Forelimb muscle (tissue), 1 donor: ENCODE measurements at places on chromosomes 2 and 18.

DNA sequence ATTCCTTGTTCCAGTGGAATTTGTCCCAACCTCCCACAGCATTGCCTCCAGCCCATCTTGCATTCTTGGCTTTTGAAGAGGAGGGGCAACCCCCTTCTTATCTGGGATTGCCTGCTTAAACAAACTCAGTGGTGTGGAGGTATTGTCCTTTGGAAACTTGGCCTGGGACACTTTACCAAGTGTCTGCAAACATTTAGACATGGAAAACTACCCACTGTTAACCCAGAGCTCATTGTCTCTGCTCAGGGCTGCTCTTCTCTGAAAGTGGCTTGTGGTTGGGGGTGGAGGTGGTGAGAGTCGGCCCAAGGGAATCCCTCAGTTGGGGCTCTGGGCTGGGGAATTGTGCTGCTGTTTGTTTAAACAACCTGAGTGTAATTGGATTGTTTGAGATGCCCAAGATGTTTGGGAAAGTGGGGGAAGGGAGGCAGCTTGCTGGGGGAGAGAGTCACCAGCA lies 178.3 kb upstream of the GATA6 start:
- DNase-seq, result no peak

- no peak for DNase-seq
Observed at GRCh38 chr2:108587621-108588020, 53.4 kb downstream of the LIMS1 start.

DNA sequence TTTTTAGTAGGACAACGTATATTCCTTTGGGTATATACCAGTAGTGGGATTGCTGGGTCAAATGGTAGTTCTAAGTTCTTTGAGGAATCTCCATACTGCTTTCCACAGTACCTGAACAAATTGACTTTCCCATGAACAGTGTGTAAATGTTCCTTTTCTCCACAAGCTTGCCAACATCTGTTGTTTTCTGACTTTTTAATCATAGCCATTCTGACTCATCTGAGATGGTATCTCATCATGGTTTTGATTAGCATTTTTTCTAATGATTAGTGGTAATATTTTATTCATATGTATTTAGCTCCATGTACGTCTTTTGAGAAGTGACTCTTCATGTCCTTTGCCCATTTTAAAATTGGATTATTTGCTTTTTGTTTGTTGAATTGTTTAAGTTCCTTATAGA lies 58.4 kb upstream of the CERS6 start:
- no peak for DNase-seq

GRCh38 chr18:50190926-50191325 lies 4.0 kb downstream of the MYO5B start:
- DNase-seq, result no peak

DNA sequence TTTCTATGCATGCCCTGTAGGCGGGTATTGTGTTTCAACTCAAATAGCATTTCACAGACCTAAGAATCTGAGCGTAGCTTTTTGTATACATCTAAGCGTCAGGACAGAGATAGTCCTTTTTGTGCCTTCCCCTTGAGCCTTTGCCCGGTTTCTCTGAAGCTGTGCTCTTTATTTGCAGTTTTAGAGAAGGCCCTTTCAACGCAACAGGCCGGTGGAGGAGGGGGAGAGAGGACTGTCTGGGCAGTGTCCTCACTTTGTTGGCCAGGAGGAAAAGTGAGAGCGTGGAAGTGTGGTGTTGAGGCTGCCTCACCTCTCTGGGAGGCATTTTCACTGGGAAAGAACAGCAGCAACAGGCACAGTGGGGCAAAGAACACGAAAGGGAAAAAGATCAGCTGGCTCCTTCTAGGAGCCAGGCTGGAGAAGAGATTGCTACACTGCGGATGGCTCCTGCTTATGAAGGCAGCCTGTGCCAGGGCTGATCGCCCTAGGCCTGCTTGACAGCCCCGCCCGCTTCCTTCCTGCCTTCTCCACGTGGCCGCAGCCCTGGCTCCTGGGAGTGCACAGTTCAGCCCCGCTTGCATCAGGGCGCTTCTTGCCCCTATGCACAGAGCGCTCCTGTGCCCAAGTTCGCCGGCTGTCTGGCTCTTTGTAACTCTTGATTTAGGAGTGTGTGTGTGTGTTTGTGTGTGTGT lies 195.6 kb upstream of the POU3F3 start:
- DNase-seq, result no peak

- DNase-seq, result no peak
Observed at GRCh38 chr2:11651856-11652548, 18.0 kb downstream of the NTSR2 start.

- no peak for DNase-seq
Observed at GRCh38 chr2:109613081-109613921, 465 bp downstream of the SEPTIN10 start.

GRCh38 chr18:79504034-79504433 lies 108.3 kb downstream of the NFATC1 start:
- DNase-seq, result no peak

DNA sequence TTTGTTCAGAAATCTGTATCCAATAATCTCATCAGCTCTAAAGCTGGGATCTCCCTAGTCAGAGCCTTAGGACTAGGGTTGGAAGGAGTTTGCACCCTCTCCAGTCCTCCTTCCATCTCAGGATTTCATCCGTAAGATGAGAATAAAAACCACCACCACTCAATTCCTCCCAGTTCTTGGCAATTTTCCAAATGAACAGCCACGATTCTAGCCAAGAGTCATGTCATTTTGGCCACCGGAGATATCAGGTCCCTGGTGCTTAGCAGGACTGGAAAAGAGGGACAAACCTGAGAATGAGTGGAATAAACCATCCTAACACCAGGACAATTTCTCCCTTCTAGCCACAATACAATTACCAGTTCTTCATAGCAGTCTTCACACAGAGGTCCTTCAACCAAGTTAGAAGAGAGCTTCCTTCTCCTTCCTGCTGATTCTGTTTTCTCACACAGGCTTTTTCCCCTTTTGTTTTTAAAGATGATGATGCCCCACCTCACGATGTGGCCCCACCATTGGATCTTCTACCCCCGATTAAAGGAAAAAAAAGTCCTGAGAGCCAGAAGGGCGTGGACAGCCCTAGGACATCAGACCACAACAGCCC lies 36.2 kb downstream of the KIAA2012 start:
- no peak for DNase-seq

DNA sequence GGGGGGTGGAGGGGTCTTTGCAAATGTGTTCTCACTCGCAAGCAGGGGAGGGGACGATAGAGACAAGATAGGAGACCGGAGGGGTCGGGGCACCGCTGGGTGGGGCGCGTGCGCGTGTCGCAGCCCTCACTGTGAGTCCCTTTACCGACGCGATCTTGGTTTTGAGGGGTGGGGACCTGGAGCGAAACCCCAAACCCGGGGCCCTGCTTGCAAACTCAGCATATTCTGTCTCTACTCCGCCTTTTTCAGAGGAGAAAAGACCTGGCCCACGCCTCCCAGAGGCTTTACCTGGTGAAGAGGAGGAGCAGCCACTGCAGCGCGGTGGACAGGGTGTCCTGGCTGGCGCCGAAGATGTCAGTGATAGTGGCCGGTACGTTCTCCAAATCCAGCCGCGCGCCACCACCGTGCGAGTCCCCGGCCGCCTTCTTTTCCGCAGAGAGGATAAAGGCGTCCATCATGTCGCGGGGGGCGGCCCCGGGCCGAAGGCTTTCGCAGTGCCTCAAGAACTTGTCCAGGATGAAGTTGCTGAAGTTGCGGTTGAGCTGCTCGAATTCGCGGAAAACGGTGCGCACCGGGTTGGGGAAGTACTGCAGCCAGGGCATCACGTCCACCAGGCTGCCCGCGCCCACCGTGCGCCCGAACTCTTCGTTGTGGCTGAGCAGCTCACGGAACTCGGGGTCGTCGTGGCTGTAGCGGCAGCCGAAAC lies 1.7 kb downstream of the CYP1B1 start:
- no peak for DNase-seq
